ENCODE measurements at places on chromosomes 13 and 19.

GRCh38 chr13:33355201-33355895, 69.8 kb upstream of the STARD13 start:
- DNase-seq, result no peak

DNA sequence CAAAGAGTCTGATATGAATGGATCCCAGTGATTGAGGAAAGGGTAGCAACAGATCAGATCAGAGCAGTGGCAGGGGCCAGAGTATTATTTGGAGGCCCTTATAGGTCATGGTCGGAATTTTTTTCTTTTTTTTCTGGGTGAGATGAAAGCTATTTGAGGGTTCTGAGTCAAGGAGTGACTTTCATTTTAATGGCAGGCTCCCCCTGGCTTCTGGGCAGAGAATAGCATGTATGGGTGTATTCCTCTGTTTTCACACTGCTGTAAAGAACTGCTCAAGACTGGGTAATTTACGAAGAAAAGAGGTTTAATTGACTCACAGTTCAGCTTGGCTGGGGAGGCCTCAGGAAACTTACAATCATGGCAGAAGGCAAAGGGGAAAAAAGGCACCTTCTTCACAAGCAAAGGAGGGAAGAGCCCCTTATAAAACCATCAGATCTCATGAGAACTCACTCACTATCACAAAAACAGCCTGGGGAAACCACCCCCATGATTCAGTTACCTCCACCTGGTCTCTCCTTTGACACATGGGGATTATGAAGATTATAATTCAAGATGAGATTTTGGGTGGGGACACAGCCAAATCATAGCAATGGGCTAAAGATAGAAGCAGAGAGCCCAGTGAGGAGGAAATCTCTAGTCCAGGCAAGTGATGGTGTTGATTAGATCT, 3.0 kb upstream of the SLC6A16 start:
- peak; percentile 62 for DNase-seq

- DNase-seq, result no peak
These were observed 63.4 kb downstream of the RYR1 start for GRCh38 chr19:38496603-38497487.

- DNase-seq, result no peak
These were observed 9.5 kb downstream of the B3GLCT start for GRCh38 chr13:31209172-31209840.

- no peak for DNase-seq
These were observed 985 bp upstream of the KCNK6 start for GRCh38 chr19:38318660-38319059.

GRCh38 chr19:49690079-49690655, 749 bp upstream of the CPT1C start:
- DNase-seq, result no peak

DNA sequence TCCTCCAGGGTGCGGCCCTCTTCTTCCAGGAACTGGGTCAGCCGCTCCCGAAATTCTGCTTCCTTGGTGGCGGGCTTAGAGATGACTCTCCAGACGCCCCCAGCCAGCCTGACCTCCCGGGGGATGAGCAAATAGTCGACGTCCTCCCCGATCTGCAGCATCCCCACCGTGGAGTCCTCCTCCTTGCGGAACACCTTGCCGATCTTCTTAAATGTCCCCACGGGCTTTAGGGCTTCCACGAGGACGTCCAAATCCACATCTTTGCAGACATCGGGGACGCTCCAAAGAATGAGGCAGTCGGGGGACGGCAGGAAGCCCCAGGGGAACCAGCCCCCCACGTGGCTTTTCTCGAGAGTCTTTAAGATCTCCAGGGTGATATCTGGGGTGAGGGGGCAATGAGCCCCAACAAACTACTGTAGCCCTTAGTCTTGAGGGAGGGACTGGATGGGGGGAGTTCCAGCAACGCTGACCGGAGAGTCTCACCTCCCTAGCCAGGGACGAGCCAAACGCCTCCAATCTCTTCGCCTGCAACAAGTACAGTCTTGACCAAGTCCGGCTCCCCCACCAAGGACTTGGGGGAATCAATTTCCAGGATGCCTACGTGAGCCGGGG, 608 bp downstream of the CCDC8 start:
- no peak for DNase-seq

- DNase-seq, result no peak
These were observed 30.8 kb downstream of the DNAJC3 start for GRCh38 chr13:95707442-95708390.

DNA sequence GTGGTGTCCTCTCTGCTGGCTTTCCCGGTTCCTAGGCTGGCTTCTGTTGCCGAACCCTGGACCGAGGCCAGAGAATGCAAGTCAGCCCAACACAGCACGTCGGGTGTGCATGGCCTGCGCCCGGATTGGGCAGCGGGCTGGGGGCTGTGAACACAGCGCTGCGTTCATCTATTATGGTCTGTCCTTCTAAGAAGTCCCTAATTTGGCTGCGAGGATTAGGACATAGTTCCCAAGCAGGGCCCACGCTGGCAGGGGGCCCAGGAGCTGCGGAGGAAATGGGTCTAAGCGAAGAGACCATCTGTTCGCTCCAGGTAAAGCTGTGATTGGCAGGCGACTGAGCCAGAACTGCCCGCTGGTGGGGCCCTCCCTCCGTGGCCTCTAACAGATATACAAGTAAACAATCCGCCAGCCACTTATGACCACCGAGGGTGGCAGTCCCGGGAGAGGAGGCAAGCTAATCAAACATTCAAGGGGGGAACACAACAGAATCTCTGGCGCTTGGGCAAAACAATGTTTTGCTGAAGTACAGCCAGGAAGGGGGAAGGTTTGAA, 6.0 kb downstream of the SYCE2 start:
- DNase-seq, result no peak

GRCh38 chr13:74574964-74575728, 440.9 kb upstream of the KLF12 start:
- no peak for DNase-seq

DNA sequence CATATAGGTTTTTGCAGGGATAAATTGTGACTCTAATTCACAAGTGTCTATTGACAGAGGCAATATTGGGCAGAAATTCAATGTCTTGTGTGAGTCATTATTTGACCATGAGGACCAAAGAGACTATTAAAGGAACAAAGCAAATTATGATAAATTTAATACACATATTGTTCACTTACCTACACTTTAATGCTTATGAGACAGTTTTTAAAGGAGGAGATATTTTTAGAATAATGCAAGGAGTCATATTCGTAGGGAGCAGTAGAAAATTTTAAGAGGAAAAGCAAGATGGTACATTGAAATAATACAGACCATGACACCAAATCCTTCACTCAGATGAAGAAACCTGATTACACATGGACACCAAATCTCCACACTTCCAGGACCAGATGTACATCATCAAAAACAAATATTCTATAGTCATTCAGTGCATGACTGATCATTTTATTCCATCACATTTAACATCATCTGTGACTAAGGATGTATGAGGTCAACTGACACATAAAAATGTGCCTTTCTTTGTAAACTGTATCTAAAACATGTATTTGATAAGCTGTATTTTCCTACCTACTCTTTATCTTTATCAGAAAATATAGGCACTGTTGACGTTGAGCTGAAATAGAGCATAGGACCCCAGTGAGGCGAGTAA, 4.2 kb upstream of the OR7A17 start:
- DNase-seq, result no peak

- no peak for DNase-seq
These were observed 3.8 kb downstream of the PPP1R12C start for GRCh38 chr19:55113570-55114039.

DNA sequence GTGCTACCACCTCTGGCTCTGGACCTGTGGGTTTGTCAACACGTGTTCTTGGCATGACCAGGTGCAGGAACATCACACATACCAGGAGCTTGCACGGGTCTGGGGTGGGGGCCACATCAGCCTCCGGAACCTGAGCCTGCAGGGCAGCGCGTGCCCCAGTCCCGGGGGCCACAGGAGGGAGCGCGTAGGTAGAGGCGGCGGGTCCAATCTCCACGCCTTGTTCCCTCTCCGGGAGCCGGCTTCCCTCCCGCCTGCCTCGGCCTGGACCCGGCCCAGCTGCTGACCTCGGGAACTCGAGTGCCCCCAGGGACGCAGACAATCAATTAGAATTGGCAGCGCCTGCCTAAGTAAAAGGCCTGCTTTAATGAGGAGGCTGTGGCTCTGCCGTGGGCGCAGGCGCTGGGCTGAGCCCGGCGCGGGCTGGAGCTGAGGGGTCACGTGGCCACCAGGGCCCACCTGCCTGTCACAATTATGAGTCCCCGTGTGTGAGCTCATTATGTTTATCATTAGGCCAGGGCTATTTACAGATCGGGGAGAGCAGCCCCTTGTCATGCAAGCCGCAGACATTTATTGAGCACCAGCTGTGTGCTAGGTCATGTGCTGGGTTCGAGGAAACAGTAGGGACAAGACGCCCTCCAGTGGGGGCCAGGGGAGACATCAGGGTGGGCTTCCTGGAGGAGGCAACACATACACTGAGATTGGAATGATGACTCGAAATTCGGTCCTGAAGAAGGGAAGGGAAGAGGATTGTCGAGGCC, 32.2 kb upstream of the TNFAIP8L1 start:
- no peak for DNase-seq

DNA sequence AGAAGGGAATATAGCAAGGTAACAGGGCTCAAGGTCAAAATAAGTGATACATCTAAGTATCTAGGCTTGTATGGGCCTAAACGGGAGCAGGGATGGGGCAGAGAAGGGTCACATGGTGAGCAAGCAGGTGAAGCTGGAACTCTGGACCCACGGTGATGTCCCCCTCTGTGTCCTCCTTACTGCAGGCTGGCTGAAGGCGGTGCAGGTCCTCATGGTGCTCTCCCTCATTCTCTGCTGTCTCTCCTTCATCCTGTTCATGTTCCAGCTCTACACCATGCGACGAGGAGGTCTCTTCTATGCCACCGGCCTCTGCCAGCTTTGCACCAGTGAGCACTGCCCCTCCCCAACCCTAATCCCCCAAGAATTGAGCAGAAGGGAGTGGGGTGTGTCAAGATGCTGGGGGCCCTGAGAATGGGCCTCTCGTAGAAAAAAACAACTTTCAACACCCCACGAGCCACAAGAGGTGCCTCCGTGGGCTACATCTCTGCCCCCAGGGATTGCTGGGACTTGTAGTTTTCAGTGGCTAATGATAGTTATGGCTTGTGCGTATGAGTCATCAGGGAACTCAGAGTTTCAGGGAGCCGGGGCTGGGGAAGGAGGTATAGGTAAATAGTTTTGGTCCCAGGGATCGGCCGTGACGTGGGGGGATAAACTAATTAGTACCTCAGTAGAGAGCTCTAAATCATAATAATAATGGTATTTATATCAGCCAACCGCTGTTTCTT, 4.0 kb downstream of the EMP3 start:
- DNase-seq, result peak; percentile 71

- DNase-seq, result no peak
These were observed 40.5 kb upstream of the EBPL start for GRCh38 chr13:49731766-49732165.

DNA sequence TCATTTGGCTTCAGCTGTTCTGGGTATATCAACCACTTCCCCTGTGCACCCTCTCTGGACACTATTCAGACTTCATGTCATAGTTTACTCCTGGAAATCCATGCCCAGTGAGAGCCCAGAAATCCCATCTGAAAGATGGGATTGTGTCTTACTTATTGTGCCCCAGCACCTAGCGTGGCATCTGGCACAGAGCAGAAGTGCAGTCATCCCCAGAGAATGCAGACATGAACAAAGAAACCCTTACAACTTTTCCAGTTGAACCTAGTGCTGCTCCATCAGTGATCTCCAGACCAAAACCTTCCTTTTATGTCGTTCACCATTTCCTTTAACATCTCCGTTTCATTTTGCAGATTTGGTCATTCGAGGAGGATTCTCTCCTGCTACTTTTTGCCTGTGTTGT, 60.6 kb downstream of the MBNL2 start:
- no peak for DNase-seq

DNA sequence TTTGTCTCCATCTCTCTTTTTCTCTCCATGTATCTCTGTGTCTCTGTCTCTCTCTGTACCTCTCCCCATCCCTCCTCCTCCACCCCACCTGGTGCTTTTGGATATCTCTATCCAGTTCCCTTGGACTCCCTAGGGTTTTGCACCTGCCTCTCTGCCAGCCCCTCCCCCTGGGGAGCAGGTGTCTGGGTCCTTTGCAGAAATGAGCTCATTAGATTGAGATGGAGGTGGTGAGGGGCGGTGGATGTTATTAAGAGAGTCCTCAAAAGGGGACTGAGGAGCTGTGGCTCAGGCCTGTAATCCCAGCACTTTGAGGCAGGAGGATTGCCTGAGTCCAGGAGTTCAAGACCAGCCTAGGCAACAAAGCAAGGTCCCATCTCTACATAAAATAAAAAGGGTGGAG, 2.1 kb downstream of the KCNN4 start:
- DNase-seq, result no peak
